ENCODE measurements at places on chromosomes 6 and 20.
A peak's percentile ranks its signal among the peaks of the same experiment; 100 is the strongest.

DNA sequence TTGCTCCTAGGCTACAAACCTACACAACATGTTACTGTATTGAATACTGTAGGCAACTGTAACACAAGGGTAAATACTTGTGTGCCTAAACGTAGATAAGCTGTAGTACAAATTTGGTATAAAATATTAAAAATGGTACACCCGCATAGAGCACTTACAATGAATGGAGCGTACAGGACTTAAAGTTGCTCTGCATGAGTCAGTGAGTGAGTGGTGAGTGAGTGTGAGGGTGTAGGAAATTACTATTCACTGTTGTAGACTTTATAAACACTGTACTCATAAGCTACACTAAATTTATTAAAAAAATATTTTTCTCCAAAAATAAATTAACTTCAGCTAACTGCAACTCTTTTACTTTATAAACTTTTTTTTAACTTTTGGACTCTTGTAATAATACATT, 391.6 kb downstream of the ADGRB3 start:
- DNase-seq, result no peak

- no peak for DNase-seq
Measured at GRCh38 chr6:139133262-139134063, 1.4 kb upstream of the HECA start.

DNA sequence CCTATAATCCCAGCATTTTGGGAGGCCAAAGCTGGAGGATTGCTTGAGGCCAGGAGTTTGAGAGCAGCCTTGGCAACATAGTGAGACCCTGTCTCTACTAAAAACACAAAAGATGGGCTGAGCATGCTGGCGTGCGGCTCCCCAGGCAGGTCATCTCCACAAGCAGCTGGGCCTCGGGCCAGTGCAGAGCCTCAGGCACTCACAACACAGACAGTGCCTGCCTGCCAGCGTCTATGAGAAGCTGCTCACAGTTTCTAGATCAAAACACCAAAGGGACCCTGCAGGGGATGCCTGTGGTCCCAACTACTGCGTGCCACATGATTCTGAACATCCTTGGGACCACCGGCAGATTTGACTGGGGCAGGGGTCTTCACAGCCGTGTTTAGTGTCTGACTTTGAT, 59.4 kb downstream of the GINS1 start:
- no peak for DNase-seq

GRCh38 chr6:56932910-56933477, 21.9 kb upstream of the BEND6 start:
- no peak for DNase-seq

- no peak for DNase-seq
Measured at GRCh38 chr6:1212919-1213318, 99.0 kb upstream of the FOXQ1 start.

GRCh38 chr6:19713411-19713810, 123.8 kb upstream of the ID4 start:
- no peak for DNase-seq

- DNase-seq, result no peak
Measured at GRCh38 chr6:113396730-113397129, 460.4 kb upstream of the MARCKS start.

GRCh38 chr20:50041246-50041873, 58.6 kb downstream of the SNAI1 start:
- DNase-seq, result peak; percentile 43

DNA sequence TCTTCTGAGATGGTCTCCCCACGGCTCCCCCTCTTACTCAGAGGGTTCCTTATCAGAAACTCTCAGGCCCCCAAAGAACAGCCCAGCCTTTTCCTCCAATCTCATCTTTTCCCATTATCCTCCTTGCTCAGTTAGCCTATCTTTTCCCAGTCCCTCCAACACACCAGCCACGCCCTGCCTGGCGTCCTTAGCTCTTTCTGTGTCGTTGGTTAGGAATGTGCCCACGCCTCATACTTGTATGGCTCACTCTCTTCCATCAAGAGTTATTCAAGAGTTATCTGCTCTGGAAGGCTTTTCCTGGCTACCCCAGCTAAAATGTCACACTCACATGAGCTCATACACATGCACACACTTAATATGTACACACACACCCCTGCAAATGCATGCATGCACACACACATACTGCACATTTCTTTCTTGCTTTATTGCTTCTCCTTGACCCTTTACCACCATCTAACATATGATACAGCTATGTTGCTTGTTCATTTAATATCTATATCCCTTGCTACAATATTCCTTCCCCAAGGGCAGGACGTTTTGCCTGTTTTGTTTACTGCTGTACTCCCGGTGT, 37.6 kb downstream of the SLC2A10 start:
- DNase-seq, result no peak

- no peak for DNase-seq
Measured at GRCh38 chr6:91420243-91420642, 833.4 kb upstream of the MAP3K7 start.

DNA sequence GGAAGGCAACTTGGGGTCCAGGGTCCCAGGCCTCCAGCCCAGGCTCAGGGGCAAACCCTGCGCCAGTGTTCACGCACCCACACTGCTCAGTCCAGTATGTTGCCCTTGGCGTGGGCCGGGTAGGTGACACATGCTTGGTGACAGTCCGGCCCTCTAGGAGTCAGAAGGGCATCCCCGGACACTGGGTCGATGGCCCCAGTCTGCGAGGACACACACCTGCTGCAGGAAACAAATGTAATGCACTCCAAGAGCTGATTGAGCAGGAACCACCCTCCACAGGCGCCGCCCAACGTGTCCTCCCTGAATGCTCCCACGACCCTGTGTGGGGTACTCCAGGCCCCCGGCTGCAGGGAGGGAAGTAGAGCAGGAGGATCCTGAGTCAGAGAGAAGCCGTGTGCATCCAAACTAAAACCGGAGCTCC, 160.7 kb downstream of the DLL1 start:
- no peak for DNase-seq

- no peak for DNase-seq
Measured at GRCh38 chr6:116108836-116109235, 8.2 kb downstream of the NT5DC1 start.

- DNase-seq, result no peak
Measured at GRCh38 chr20:24745206-24745605, 203.9 kb upstream of the CST7 start.

- no peak for DNase-seq
Measured at GRCh38 chr20:25669826-25670422, 26.7 kb downstream of the ZNF337 start.

DNA sequence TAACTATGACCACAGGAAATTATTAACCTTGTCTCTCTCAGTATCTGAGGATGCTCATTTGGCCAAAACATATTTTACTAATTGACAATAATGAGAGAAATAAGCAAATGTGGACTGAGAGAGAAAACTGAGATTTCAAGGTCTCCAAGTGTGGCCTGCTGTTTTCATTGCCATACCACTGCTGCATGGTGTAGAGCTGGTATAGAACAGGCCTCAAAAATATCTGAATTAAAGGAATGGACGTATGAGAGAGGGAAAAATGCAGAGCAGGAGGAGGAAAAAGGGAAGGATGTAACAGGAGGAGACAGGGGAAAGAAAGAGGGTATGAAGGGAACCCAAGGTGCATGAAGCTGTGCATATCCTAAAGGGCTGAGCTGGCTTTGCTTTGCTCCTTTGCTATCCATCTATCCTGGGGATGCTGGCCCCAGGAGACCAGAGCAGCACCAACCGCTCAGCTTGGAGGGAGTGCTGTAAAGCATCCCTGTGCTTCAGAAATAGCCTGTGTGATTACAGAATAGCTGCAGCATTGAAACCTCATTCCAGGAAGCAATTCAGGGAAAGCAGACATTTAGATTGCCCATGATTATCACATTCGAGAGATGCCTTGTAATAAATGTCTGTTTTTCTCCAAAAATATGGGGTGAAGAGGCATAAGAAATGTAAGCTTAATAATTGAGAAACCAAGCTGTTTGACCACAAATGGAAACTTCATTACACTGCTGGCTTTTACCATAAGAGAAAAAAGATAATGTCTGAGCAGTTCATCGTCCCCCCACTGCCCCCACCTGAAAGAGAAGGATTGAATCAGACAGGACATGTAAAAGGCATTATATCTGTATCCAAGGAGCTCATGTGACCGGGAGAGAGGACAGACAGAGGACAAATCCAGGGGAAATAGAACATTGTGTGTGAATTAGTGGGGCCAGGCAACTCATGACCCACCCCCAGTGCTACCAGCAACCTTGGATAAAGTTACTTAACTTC, 80.6 kb downstream of the F13A1 start:
- DNase-seq, result no peak

- no peak for DNase-seq
Measured at GRCh38 chr20:24674921-24675605, 205.6 kb downstream of the SYNDIG1 start.

DNA sequence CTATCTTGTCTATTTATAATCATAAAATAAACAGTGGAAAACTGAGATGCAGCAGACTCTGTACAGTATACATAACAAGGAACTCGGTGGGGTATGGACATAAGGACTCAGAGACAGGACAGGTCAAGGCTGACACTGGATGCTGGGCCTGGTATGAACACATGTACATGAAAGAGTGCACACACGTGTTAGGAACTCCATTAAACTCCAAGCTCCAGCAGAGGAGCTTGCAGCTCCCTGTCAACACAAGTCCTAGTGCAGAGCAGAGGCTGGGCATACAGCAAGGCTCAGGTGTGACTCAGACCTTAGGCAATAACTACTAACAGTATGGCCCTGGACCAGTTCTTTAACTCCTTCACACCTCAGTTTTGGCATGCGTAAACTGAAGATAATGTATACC, 17.1 kb downstream of the NAPB start:
- DNase-seq, result no peak

DNA sequence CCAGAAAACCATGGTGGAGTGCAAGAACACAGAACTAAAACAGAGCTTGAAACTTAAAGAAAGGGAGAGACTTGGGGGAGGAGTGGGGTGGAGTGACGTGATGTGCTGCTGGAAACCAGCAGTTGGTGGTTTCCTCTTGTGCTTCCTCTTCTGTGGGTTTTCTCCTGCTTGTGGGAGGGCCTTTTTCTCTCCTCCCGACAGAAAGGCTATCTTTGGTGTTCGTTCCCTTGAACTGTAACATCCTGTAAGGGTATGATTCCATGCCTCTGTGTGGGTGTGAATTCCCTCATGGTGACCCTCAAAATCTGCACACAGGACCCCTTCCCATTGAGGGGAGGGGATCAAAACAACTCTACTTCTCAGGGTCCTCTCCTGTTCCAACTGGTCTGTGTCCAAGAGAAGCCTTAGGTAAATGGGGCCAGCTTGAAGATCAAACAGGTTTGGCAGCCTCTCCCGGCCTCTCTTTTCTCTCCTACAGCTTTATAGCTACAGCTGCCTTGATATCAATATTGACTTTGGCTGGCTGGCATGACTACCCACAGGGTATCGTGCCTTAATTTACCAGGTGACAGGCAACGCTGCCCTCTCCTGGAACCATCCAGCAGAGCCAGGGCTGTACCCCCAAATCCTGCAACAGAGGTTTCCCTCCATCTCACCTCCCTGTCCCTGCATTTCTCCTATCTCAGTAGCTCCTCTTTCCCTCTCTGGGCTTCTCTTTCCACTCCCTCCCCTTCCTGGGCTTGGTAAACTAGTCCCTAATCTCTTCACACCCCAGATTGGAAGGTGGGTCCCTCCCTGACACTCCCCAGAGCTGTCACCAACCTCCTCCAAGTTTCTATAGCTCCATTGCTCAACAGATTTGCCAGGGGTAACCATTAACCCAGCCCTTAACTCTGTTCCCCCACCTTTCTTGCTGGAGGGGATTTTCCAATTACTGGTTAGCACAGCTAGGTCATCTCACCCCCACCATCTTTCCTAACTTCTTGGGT, 1.5 kb upstream of the MSH5 start:
- peak; percentile 91 for DNase-seq

GRCh38 chr6:122719176-122719575, 60.3 kb upstream of the FABP7 start:
- peak; percentile 6 for DNase-seq

DNA sequence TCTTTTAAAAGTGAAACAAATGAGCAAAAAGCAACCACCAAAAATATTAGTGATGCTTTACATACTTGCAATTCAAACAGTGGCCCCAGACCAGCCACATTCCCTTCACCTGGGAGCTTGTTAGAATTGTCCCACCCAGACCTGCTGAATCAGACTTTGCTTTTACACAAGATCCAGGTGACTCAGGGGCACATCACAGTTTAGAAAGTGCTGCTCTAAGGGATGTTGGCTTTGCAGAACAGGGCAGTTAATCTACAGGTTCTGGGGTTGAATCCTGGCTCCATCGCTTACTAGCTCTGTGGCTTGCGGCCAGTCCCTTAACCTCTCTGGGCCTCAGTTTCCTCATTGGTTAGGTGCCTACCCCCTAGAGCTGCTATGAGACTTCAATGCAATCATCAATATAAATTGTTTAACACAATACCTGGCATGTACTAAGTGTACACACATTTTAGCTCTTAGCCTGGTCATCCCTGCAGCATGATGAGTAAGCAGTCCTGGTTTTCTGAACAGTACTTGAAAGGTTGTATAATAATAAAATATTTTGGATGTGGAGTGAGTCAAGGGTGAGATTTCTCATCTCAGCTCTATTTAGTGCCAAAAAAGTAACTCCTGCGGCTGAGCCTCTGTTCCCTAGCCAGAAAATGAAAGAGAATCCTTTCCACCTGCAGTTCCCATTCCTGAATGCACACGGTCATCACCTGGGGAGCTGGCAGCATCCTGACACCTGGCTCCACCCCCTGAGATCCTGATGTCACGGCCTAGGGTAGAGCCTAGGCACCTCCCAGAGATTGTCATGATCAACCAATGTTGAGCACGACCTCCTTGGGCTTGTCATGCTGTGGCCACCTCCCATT, 162.7 kb downstream of the ANKRD60 start:
- DNase-seq, result no peak

GRCh38 chr6:162056745-162057144, 670.8 kb downstream of the PRKN start:
- DNase-seq, result no peak

DNA sequence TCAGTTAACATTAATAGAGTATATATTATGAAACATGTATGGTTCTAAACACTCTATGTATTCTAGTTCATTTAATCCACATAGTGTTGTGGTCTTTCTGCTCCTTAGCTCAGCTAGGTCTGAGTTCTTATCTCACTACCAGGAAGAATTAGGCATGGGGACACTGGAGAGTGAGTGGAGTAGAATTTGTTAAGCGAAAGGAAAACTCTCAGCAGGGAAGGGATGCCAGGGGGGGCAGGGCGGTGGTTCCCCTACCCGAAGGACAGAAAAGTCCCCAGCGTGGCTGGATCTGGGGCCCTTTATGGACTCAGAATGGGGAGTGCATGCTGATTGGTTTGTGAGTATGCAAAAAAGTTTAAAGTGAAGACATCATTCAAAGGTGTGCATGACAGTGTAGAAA, 727.5 kb downstream of the TBC1D32 start:
- DNase-seq, result no peak

DNA sequence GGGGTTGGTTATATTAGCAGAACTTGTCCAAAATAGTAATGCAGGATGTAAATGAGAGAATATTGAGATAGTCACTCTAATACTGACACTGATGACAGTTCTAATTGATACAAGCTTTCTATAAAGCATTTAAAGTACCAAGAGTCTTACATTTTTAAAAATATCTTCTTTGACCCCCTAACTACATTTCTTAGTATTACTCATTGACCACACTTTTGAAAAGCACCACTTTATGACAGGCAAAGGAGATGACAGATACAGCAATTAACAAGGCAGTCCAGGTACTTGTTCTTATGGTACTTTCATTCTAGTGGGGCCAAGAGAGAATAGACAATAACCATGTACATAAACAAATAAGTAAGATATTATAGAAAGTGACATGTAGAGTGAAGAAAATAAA, 139.4 kb upstream of the EYA4 start:
- no peak for DNase-seq

- no peak for DNase-seq
Measured at GRCh38 chr6:17923401-17923863, 64.0 kb downstream of the KIF13A start.

GRCh38 chr20:45115829-45116228, 855 bp upstream of the WFDC5 start:
- DNase-seq, result no peak

GRCh38 chr6:162684961-162685360, 42.6 kb downstream of the PRKN start:
- DNase-seq, result no peak
